ENCODE measurements at places on chromosomes 7 and 10.

DNA sequence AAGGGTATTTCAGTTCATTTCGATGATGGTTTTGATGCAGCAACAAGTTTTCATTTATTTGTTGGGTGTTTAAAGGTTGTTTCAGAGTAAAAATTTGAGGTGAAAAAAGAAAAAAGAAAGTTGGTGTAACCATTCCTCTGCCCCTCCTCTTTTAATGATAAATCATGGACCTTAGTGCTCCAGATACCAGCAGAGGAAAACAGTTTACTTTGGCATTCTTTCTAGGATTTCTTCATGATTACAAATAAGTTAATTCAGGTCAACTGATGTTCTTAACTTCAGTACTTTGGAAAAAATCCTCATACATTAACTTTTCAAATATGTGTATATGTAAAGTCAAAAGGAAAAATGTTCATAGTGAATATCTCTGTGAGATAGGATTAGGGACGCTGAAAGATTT lies 2.0 kb upstream of the RBP4 start:
- DNase-seq, result no peak

DNA sequence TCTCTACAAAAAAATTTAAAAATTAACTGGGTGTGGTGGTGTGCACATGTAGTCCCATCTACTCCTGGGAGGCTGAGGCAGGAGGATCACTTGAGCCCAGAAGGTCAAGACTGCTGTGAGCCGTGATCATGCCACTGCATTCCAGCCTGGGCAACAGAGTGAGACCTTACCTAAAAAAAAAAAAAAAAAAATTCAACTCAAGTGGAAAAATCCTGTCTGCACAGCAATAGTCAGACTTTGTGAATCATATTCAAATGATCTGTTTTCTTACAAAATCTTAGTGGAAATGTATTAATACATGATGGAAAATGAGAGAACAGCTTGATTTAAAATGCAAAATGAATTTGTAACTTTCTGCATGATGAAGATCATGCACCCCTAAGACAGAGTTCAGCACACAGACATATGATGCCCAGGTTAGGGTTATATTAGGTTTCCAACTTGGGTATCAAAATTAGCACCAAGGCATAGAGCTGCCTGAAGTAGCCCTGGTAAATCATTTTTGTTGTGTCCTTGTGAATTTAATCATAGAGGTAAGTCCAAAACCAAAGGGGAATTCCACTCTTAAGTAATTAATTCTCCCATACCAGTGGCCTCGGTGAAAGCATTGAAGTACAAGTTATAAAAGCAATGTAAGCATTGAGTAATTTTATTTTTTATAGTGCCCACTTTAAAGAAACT lies 93.8 kb downstream of the ADD3 start:
- DNase-seq, result no peak

GRCh38 chr10:1309617-1310270 lies 253.6 kb downstream of the WDR37 start:
- no peak for DNase-seq

GRCh38 chr7:46524350-46524749 lies 603.3 kb upstream of the IGFBP3 start:
- DNase-seq, result no peak

DNA sequence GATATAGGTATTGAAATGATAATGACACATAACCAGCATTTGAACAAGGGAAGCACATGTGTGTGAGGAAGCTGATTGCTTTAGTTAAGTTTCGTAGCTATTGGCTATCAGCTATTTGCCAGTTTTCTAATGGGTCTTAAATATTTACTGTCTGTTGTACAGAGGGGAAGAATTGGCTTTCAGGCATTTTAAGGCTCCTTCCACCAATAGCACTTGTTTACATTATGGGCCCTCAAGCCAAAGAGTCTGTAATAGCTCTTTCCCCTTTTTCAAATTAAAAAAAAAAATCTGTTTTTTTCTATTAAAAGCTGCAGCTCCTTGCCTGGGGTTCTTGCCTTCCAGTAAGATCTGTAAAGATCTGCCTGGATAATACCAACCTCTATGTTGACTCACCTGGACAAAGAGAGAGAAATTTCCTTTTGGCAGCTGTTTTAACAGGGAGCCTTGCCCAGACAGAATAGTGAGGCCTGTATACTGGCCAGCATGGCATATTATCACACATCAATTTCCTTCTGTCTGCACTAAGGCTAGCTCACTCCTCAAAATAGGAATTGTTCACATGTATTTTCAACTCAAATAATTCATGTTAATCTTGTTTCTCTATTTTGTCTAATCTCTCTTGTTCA lies 104.7 kb upstream of the LRGUK start:
- no peak for DNase-seq

DNA sequence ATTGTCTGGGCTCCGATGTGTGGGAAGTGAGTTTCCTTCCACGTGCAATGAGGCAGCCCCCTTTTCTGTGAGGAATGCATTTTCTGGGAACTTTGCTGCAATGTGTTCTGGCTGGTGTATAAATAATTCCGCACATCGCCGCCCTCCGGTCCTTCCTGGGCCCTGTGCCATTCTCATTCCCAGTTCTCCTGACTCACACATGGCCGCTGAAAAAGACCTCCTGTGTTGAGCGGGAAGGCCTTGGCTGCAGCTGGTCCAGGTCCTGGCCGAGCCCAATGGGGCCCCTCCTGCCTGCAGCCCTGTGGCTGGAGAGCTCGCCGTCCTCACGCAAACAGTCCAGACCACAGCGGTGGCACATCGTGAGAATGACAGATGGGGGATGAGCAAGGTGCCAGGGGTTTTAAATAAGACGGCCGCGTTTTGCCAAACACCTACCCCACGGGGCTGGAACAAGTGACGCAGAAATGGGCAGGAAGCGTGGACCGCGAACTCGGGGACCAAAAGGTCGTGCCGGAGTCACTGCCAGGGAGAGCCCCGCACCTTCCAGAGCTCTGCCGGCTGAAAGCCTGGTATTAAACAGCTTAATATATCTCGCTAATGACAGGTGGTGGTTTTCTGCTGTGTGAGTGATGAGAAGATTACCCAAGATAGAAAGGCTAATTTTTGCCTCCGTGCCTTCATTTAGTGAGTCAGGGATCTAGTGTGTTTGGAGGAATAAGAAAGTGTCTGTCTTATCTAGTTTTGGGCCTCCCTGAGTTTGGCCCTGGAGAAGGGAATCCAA lies 37.0 kb downstream of the FAM20C start:
- no peak for DNase-seq

- no peak for DNase-seq
Measured at GRCh38 chr7:132732321-132732865, 156.1 kb upstream of the PLXNA4 start.

DNA sequence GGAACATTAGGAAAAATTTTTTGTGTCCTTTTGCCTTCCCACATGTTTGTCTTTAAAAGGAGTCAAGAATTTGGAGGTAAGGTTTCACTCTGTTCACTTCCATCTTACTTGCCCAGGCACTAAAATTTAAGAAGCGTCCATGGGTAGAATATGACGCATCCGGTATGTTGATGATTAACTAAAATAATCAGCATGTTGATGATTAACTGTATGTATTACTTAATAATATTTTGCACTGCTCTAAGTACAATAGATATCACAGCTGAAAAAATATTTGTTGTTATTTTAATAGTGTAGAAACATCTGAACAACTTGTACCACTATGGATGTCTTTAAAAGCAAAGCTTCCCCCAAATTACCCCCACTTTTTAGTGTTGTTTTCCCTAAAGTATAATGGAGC lies 11.5 kb downstream of the ANKRD22 start:
- no peak for DNase-seq

GRCh38 chr10:108425283-108425964 lies 1260.9 kb upstream of the SORCS1 start:
- no peak for DNase-seq

DNA sequence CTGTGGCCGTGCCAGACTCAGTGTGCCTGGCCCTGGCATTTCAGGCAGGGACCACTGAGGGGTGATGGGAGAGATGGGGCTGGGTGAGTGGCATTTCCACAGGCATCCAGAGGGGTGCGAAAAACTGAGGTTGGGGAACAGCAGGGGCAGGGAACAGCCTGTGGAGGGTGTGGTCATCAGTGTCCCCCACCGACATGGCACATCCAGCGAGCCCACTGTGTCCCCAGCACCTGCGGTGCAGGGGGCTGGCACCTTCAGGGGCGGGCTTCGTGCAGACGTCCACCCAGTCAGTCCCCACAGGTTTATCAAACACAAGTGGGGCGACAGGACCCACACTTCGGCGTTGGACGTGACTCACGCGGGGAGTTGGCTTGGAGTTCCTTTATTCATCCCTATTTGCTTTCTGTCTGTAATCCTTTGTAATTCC lies 14.8 kb downstream of the CUX1 start:
- DNase-seq, result no peak

- DNase-seq, result no peak
Measured at GRCh38 chr7:27106181-27106900, 3.9 kb upstream of the HOXA2 start.

All from activated T-helper 9 cell treated with anti-CD3 and anti-CD28 coated beads, Interleukin-2, amount 50 U/mL, for 16 hours (primary cell).